Stimulated activated naive CD4-positive, alpha-beta T cell treated with Interleukin-2 at 50 U/mL for 16 hours (primary cell): ENCODE measurements at places on chromosomes 2 and 18.

- DNase-seq, result no peak
These were observed 1389.4 kb downstream of the SUCLG1 start for GRCh38 chr2:83069724-83070123.

- DNase-seq, result no peak
These were observed 316.6 kb upstream of the NCKAP5 start for GRCh38 chr2:133884739-133885381.

DNA sequence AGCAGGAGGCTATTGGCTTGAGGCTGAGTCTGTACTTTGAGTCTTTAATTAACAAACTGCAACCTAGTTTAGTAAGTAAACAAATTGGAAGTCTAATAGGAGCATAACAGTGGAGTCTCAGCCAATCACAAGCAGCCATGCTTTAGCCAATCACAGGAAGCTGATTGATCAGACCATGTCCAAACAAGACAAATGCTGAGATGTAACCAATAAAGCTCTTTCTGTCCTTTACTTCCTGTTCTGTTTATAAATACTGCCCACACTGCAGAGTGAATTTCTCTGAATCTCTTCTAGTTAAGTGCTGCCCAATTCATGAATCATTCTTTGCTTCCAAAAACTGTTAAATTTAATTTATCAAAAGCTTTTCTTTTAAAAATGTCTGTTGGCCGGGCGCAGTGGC, 146.6 kb upstream of the DLX2 start:
- no peak for DNase-seq

GRCh38 chr2:205802065-205802464, 119.8 kb downstream of the NRP2 start:
- DNase-seq, result no peak

GRCh38 chr2:121307048-121307447, 22.0 kb upstream of the TFCP2L1 start:
- DNase-seq, result no peak
